CD4-positive, alpha-beta memory T cell (primary cell): ENCODE measurements at places on chromosomes 12 and 14. TPM values are rescaled to one million over a fixed set of nuclear protein-coding genes. Genes with fewer than 3 reads are reported as not detected.

Gene AJUBA
- total RNA-seq = 2.8 TPM

GRCh38 chr14:89807892-89808291, 146.6 kb downstream of the EFCAB11 start:
- H3K27me3 ChIP-seq = no peaks in the 10 kb centered on the region
- H3K4me3 ChIP-seq = no peak overlapping the region
- H3K36me3 ChIP-seq = no peaks in the 10 kb centered on the region
- H3K27ac ChIP-seq = no peak overlapping the region
- H3K4me1 ChIP-seq = no peaks in the 10 kb centered on the region

DNA sequence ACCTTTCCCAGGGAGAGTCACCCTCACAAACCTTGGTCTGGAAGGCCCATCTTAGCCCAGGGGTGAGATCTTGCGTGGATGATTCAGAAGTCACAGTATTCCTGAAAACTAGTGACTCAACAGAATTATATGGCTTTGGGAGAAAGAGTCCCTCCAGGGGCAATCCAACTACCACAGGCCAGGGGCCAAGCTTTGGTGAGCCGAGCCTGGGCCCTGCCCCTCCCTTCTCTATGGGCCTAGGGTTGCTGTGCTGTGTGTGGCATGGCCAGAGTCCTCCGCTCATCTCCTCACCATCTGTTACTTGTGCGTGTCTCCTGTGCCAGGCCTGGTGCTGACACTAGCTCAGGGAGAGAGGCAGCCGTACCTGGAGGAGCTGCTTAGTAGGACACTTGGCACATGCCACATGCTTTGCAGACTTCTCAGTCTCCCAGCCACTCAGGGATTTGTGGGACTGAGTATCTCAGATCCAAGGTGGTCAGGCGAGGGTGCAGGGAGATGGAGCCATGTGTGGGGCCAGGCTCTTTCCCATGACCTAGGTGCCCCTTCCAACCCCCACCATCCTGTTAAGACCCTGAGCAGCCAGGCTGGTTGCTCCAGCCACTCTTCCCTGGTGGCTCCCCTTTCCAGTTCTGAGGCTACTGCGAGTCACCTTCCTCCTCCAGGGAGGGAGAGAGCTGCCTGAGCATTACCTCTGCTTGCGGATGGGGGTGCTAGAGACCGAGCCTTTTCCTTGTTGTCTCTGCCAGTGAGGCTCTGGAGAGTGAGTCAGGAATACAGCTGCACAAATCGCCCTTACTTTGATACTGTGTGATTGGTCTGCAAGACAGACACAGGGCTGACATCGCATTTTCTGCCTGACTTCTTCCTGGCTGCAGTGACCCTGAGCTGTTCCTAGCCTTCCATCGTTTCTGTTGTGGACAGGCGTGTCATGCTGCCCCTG, 94.1 kb downstream of the SLC25A47 start:
- no peak for DNase-seq
- no peaks in the 10 kb centered on the region for H3K27me3 ChIP-seq
- no peaks in the 10 kb centered on the region for H3K36me3 ChIP-seq
- H3K27ac ChIP-seq = no peak overlapping the region

Gene SAMD15
- total RNA-seq = 0.11 TPM

Gene LRIG3
- total RNA-seq = not detected

GRCh38 chr12:11695321-11695720, 45.8 kb downstream of the ETV6 start:
- no peaks in the 10 kb centered on the region for H3K27me3 ChIP-seq
- peaks cover 13% of the 10 kb centered on the region for H3K4me1 ChIP-seq
- DNase-seq = no peak
- no peak overlapping the region for H3K4me3 ChIP-seq
- H3K36me3 ChIP-seq = no peaks in the 10 kb centered on the region
